ENCODE measurements at places on chromosomes 11 and 22.
A peak's percentile ranks its signal among the peaks of the same experiment; 100 is the strongest.

DNA sequence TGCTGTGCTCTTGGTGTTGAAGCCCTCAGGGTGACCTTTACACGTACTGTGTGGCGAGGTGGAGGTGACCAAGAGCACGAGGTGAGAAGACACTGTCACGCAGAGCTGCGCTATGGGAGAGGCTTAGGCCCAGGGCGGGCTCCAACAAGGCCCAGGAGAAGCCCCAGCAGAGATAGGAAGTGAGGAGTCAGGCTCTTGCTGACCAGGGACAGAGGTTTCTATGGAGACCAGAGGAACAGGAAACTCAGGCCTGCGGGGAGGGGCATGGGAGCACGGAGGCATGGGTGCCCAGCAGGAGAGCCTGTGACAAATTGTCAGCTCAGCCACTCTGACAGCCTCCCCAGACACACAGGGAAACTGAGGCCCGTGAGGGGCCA, 15.8 kb downstream of the DGKZ start:
- peak overlapping the region; percentile 84 for H3K27ac ChIP-seq
- peaks cover 49% of the 10 kb centered on the region for H3K4me1 ChIP-seq
- H3K36me3 ChIP-seq: peaks cover 15% of the 10 kb centered on the region
- no peak for DNase-seq
- H3K4me3 ChIP-seq: no peak overlapping the region

GRCh38 chr22:22847241-22847640, 40.4 kb upstream of the IGLL5 start:
- peaks cover 29% of the 10 kb centered on the region for H3K4me1 ChIP-seq
- H3K4me3 ChIP-seq: no peak overlapping the region
- no peak for DNase-seq

GRCh38 chr11:134120921-134121526, 52.2 kb downstream of the JAM3 start:
- no peak overlapping the region for H3K27ac ChIP-seq
- no peak overlapping the region for H3K4me3 ChIP-seq
- DNase-seq: no peak
- H3K4me1 ChIP-seq: peaks cover 23% of the 10 kb centered on the region

DNA sequence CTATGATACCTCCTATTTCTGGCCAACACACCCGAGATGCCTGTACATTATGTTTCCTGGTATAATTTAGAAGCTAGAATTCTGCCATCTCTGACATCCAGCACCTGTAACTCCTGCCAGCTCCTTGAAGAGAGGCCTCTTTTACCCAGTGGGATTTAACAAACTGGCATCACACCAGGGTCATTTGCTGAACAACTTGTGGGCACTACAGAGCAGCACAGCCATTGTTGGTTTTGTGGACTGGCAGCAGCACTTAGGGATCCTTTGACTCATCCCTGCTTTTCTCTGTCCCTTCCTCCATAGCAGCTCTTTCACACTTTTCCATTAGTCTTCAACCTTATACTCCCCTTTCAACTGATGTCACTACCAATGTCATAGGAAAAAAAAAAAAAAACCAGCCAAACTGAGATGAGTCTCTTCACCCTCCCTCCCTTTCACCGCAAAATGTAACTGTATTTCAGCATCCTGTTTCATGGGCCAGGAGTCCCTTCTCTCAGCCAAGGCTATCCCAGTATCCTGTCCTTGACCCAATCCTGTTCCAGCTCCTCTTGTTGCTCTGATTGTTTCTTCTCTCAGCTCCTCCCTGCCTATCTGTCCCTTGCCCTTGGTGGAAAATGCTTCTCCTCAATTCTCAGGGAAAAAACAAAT, 68.7 kb downstream of the PPFIBP2 start:
- H3K27ac ChIP-seq: no peak overlapping the region
- no peaks in the 10 kb centered on the region for H3K36me3 ChIP-seq
- peaks cover 25% of the 10 kb centered on the region for H3K27me3 ChIP-seq
- H3K4me3 ChIP-seq: no peak overlapping the region
- H3K4me1 ChIP-seq: peaks cover 22% of the 10 kb centered on the region

DNA sequence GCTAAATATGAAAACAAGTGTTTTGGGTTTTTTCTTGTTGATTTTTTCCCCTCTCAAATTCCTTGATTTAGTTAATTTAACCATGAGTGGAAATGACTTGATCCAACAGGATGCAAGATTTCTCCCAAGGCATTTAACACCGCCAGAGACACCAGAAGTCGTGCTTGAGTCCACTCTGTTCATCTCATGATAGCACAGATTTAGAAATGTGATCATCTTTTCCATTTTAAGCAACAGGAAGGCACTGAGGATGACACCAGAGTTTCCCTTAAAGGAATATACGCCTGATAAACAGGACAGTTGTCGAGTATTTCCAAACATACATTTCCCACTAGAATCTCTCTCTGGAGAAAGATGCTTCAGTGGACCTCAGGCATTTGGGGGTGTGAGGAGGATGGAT, 318.7 kb downstream of the CADM1 start:
- peaks cover 4% of the 10 kb centered on the region for H3K27me3 ChIP-seq
- H3K4me3 ChIP-seq: no peak overlapping the region
- H3K27ac ChIP-seq: no peak overlapping the region
- H3K36me3 ChIP-seq: no peaks in the 10 kb centered on the region

GRCh38 chr11:117420143-117420485, 92.5 kb downstream of the CEP164 start:
- H3K27ac ChIP-seq: no peak overlapping the region
- H3K36me3 ChIP-seq: no peaks in the 10 kb centered on the region
- no peaks in the 10 kb centered on the region for H3K4me1 ChIP-seq

- no peaks in the 10 kb centered on the region for H3K27me3 ChIP-seq
- H3K4me3 ChIP-seq: no peak overlapping the region
- no peaks in the 10 kb centered on the region for H3K36me3 ChIP-seq
- no peaks in the 10 kb centered on the region for H3K4me1 ChIP-seq
- H3K27ac ChIP-seq: no peak overlapping the region
- DNase-seq: no peak
Measured at GRCh38 chr11:2797121-2797711, 88.4 kb downstream of the CDKN1C start.

DNA sequence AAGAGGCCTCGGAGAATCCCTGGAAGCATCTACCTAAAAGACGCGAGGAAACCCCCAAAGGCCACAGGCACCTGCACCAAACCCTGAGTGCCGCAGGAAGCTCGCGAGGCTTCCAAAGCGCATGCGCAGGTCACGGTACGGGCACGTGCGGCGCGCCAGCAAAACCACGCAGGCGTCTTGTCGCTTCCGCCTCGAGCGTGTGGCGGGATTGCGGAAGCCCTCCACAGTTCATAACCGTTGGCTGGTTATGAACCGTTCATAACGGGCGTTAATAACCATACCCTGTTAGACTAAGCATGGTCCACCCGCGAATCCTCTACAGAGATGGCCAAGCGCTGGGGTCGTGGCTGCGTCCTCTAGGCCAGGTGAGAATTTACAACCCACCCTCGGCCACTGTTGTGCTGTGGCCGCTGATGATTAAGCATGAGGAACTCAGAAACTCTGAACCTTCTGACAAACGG, 46.4 kb downstream of the MORC2 start:
- H3K4me1 ChIP-seq: peaks cover 15% of the 10 kb centered on the region
- peak; percentile 78 for DNase-seq
- peaks cover 2% of the 10 kb centered on the region for H3K27me3 ChIP-seq
- H3K27ac ChIP-seq: peak overlapping the region; percentile 79
- peak overlapping the region; percentile 63 for H3K4me3 ChIP-seq

- H3K27me3 ChIP-seq: no peaks in the 10 kb centered on the region
- no peak overlapping the region for H3K4me3 ChIP-seq
- H3K27ac ChIP-seq: peak overlapping the region; percentile 39
- H3K36me3 ChIP-seq: peaks cover 24% of the 10 kb centered on the region
- peaks cover 16% of the 10 kb centered on the region for H3K4me1 ChIP-seq
Measured at GRCh38 chr11:43921561-43922294, 20.7 kb upstream of the C11orf96 start.

DNA sequence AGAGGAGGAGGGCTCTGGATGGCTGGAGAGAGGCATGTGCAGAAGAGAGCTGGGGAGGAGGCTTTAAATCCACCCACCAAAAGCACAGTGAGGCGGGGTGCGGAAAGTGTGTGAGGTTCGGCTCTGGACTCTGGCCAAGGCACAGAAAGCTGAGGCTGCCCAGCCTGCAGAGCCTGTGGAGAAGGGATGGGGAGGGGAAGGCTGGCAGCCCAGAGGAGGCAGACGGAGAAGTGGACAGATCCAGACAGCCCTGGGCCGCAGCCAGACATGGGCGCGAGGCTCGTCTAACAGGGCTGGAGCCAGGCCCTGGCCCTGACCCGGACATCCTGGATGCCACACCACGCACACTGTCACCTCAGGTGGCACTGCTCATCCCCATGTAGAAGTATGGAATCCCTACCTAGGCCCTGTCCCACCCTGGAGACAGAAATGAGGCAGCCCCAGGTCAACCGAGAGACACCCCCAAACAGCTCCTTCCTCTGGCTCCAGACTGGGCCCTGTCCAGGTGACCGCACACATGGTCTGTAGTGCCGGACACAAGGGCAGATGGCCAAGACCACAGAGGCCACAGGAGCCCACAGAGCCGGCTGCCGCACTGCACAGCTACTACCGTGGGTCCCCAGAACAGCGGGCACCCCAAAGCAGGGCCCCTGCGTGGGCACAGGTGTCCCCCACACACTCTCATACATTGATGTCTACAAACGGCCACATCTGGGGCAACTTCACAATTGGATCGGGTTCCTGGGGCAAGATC, 16.6 kb upstream of the MOB2 start:
- no peaks in the 10 kb centered on the region for H3K27me3 ChIP-seq
- no peak overlapping the region for H3K27ac ChIP-seq
- peaks cover 10% of the 10 kb centered on the region for H3K4me1 ChIP-seq
- peaks cover 16% of the 10 kb centered on the region for H3K36me3 ChIP-seq
- DNase-seq: no peak
- no peak overlapping the region for H3K4me3 ChIP-seq

Data from activated CD4-positive, alpha-beta T cell treated with anti-CD3 and anti-CD28 coated beads, Interleukin-2, amount 10 ng/mL, durations not matched to agents 7 days and 5 days (primary cell).